MG63 (cell line): ENCODE measurements at places on chromosomes 2 and 18. TPM values are rescaled to one million over a fixed set of nuclear protein-coding genes. Genes with fewer than 3 reads are reported as not detected.

Gene C2orf80
- not detected in 2 replicates for total RNA-seq

- DNase-seq: no peak
Measured at GRCh38 chr2:64847930-64848329, 141.3 kb upstream of the SLC1A4 start.

- no peak for DNase-seq
Measured at GRCh38 chr2:45898819-45899218, 247.3 kb downstream of the PRKCE start.

GRCh38 chr2:127085317-127085681, 21.7 kb downstream of the BIN1 start:
- DNase-seq: no peak

- DNase-seq: no peak
Measured at GRCh38 chr2:143949121-143949848, 570.6 kb downstream of the ZEB2 start.

Gene LRRFIP1
- total RNA-seq: 33.5 and 52.8 TPM in 2 replicates

DNA sequence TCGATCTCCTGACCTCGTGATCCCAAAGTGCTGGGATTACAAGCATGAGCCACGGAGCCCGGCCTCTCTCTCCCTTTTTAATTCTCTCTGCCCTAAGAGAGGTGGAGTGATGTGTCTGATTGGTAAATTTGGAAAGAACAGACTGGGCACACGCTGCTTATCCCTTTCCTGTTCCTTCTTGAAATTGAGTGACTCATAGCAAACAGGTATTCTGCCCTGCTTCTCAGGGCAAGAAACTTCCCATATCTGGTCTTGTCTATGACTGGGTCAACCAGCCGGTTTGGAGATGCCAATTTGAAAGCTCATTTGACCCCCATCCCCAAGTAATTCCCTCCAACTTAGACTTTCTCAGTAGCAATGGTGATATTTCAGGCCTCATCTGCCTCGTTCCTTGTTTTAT, 15.0 kb downstream of the LYPD1 start:
- DNase-seq: no peak

- no peak for DNase-seq
Measured at GRCh38 chr18:51437280-51438271, 240.1 kb upstream of the MEX3C start.

- no peak for DNase-seq
Measured at GRCh38 chr18:9894454-9895068, 8.8 kb downstream of the TXNDC2 start.

- DNase-seq: no peak
Measured at GRCh38 chr2:171316755-171317337, 116.9 kb downstream of the METTL8 start.
